A673 (cell line): ENCODE measurements at places on chromosomes 1 and 21. TPM values are rescaled to one million over a fixed set of nuclear protein-coding genes. Genes with fewer than 3 reads are reported as not detected.
A peak's percentile ranks its signal among the peaks of the same experiment; 100 is the strongest.

The BCAS2 gene
- 67.4 and 75.7 TPM in 2 replicates for total RNA-seq

- no peak overlapping the region for H3K27ac ChIP-seq
- H3K4me3 ChIP-seq: no peak overlapping the region
- peaks cover 16% of the 10 kb centered on the region for H3K27me3 ChIP-seq
Observed at GRCh38 chr1:228508840-228509415, 21.7 kb downstream of the RNF187 start.

The OR2G6 gene
- total RNA-seq: not detected in 2 replicates

GRCh38 chr1:109902204-109902985, 8.3 kb upstream of the CSF1 start:
- no peak for DNase-seq
- H3K27ac ChIP-seq: no peak overlapping the region
- no peaks in the 10 kb centered on the region for H3K36me3 ChIP-seq
- H3K4me3 ChIP-seq: no peak overlapping the region
- no peaks in the 10 kb centered on the region for H3K4me1 ChIP-seq

- DNase-seq: no peak
- H3K27ac ChIP-seq: peak overlapping the region; percentile 19
- no peaks in the 10 kb centered on the region for H3K36me3 ChIP-seq
- H3K4me3 ChIP-seq: no peak overlapping the region
- peaks cover 12% of the 10 kb centered on the region for H3K4me1 ChIP-seq
- H3K27me3 ChIP-seq: no peaks in the 10 kb centered on the region
Observed at GRCh38 chr1:27342391-27342777, 562 bp downstream of the SYTL1 start.

The UTS2 gene
- total RNA-seq: 13.8 and 31.0 TPM in 2 replicates

DNA sequence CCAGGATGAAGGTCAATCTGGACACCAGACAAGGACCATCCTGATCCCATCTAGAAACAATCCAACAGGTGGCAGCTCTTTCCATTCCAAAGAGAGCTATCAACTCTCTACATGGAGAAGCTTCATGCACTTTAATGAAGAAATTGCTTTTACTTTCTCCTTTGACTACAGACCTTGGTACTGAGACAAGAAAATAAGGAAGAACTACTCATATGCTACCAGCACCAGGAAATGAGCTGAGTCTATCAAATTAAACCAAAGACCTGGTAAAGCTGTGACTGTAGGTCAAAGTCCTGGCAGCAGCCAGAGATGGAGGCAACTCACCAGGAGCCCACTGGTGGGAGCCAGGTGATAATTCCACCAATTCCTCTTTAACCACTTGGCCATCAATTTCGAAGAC, 64.3 kb upstream of the LRRC8B start:
- no peak overlapping the region for H3K4me3 ChIP-seq
- no peaks in the 10 kb centered on the region for H3K27me3 ChIP-seq
- no peak for DNase-seq
- no peak overlapping the region for H3K27ac ChIP-seq
- H3K4me1 ChIP-seq: peaks cover 8% of the 10 kb centered on the region

GRCh38 chr1:230778916-230779590, 31.9 kb downstream of the CAPN9 start:
- H3K36me3 ChIP-seq: no peaks in the 10 kb centered on the region
- DNase-seq: no peak
- no peak overlapping the region for H3K27ac ChIP-seq
- no peaks in the 10 kb centered on the region for H3K4me1 ChIP-seq

DNA sequence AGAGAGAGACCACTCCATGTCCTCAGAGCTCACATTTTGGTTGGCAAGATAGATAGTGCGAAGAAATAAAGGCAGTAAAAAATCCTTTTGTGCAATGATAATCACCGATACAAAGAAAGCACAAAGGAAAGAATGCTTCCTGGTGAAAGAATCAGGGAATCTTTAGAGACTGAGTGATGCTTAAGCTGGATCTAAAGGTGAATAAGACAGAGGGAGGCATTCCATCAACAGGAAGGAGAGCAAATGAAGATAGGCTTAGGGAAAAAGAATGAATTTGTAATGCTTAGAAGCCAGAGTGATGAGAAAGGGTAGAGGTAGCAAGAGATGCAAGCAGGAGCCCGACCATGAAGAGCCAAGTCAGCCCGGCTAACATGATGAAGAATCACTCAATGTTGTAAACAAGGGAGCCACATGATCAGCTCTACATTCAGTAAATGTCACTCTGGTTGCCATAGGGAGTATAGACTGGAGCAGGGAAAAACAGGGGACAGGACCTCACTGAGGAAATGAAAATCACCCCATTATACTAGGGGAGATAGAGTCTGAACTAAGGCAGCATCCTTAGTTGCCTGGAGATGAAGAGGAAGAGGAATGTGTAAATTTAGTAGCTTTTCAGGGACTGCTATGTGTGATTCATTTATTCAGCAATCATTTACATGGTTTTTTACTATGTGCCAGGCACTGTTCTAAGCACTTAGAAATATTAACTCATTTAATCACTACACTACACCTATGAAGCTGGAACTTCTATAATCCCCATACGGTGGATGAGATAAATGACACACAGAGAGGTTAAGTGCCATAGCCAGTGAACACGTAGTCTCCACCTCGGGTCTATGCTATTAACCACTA, 402.6 kb upstream of the NFIA start:
- H3K4me3 ChIP-seq: no peak overlapping the region
- no peaks in the 10 kb centered on the region for H3K36me3 ChIP-seq
- H3K27ac ChIP-seq: no peak overlapping the region
- H3K27me3 ChIP-seq: peaks cover 32% of the 10 kb centered on the region

DNA sequence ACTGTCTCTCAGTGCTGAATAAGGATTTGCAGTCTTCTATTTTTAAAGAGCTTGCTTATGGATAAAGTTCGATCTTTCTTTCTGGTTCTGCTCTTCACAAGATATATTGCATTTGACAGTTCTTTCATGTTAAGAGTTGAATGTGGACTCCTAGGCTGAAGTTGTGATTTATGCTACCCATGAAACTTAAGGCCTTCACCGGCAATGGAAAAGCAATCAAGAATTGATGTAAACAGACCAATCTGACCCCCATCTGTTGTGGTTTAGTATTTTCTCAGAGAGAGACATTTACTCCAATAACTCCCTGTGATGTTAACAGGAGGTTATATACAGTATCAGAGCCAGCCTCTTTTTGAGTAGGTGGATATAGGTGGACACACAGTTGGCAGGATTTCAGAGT, 165.8 kb downstream of the PAPPA2 start:
- no peaks in the 10 kb centered on the region for H3K36me3 ChIP-seq
- no peaks in the 10 kb centered on the region for H3K27me3 ChIP-seq
- H3K27ac ChIP-seq: no peak overlapping the region
- no peaks in the 10 kb centered on the region for H3K4me1 ChIP-seq
- no peak for DNase-seq
- H3K4me3 ChIP-seq: no peak overlapping the region

DNA sequence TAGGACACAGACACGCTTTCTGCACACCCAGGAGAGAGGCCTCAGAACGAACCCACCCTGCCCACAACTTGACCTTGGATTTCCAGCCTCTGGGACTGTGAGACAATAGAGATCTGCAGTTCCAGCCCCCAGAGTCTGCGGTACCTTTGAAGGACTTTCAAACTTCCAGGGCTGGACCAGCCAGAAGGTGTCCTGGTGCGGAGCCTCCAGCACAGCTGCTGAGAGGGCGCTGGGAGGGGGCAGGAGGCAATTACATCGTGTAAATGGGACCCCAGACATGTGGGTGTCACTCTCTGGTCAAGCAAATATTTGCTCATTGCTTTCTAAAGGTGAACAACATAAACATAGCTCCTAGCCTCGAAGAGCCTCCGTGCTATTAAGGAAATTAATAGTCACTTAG, 58.7 kb upstream of the ACTRT2 start:
- H3K27ac ChIP-seq: no peak overlapping the region
- H3K4me3 ChIP-seq: no peak overlapping the region
- H3K27me3 ChIP-seq: no peaks in the 10 kb centered on the region
- no peaks in the 10 kb centered on the region for H3K4me1 ChIP-seq

The ACAP3 gene
- 67.6 and 71.9 TPM in 2 replicates for total RNA-seq

The CFAP107 gene
- not detected in 2 replicates for total RNA-seq

GRCh38 chr1:14653461-14653960, 55.0 kb downstream of the KAZN start:
- no peak overlapping the region for H3K27ac ChIP-seq
- H3K27me3 ChIP-seq: no peaks in the 10 kb centered on the region
- H3K4me3 ChIP-seq: no peak overlapping the region
- H3K36me3 ChIP-seq: no peaks in the 10 kb centered on the region
- no peaks in the 10 kb centered on the region for H3K4me1 ChIP-seq
- no peak for DNase-seq

The RGS16 gene
- total RNA-seq: 22.1 and 23.1 TPM in 2 replicates

The LIN28A gene
- total RNA-seq: 0.15 and 0.39 TPM in 2 replicates

DNA sequence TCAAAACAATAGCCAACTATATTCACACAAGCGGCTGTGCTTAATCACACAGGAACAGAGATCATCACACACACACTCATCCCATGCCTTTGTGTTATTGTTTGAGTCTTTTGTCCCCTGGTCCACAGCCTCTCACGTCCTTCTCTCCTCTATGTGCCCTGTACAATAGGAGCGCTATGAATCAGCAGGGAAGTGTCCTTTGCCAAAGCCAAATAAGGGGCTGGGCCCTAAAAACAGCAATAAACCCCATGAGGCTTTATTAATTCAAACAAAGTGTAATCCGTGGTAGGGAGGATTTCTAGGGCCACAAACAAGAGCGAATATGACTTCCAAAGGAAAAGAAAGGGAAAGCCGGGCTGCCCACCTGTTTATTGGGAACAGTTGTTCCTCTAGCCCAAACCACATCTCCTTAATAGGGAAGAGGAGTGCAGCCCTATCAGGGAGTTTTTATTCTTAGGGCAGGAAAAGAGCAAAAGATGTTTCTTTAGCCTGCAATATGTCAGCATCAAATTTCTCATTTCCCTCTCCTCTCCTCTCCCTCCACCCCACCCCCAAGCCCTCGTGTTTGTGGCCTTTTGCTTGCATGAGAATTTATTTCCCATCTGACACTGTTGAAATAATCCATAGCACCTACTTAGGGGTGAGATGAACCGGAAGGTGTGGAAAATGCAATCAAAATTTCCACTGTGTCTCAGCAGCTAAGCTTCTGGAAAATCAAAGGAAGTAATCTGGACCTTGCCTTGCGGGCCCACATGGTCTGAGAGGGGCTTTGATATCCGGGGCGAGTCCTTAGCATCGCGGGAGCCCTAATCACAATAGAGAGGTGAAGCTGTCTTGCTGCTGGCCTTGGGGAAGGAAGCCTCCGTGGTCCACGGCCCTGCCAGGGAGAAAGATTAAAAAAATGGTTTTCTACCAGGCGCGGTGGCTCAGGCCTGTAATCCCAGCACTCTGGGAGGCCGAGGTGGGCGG, 45.3 kb upstream of the ITPKB start:
- no peaks in the 10 kb centered on the region for H3K36me3 ChIP-seq
- no peaks in the 10 kb centered on the region for H3K4me1 ChIP-seq
- no peak overlapping the region for H3K27ac ChIP-seq

GRCh38 chr1:225378880-225379279, 49.0 kb downstream of the LBR start:
- no peaks in the 10 kb centered on the region for H3K4me1 ChIP-seq
- H3K4me3 ChIP-seq: no peak overlapping the region
- H3K27ac ChIP-seq: no peak overlapping the region
- no peaks in the 10 kb centered on the region for H3K36me3 ChIP-seq
- no peaks in the 10 kb centered on the region for H3K27me3 ChIP-seq

The PADI2 gene
- total RNA-seq: 26.4 and 27.7 TPM in 2 replicates

DNA sequence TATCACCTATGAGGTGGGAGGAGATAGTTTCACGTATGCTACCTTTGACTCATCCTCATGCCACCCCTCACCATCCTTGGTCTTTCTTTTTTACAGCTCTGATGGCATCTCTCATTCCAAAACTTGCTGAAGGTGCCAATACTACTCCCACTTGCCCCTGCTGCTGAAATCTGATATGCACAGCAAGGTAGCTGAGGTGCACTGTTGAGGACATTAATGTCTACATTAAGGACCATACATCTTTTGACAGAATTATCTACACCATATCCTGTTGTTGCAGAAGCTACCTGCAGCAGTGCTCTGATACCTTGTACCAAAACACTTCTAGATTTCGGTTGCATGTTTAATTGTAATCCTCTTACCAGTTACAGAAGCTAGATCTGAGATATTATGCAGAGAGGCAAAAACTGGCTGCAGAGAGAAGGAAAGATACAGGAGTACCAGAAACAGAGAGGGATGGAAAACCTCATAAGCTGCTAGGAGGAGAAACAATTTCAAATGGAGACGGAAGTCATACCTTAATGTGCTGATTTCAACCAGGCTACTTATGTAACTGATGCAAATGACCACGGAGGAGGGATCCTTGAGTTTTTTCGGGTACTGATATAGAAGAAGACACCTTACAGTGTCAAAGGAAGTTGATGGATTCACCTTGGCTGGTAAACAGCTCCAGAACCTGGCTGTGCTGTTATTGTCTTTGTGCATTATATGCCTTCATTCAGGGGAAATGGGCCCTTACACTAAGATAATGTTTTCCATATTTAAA, 19.3 kb upstream of the PTPRC start:
- H3K4me1 ChIP-seq: no peaks in the 10 kb centered on the region
- H3K36me3 ChIP-seq: no peaks in the 10 kb centered on the region
- no peak overlapping the region for H3K27ac ChIP-seq
- no peaks in the 10 kb centered on the region for H3K27me3 ChIP-seq
- DNase-seq: no peak
- no peak overlapping the region for H3K4me3 ChIP-seq

- no peaks in the 10 kb centered on the region for H3K27me3 ChIP-seq
- H3K4me1 ChIP-seq: peaks cover 13% of the 10 kb centered on the region
- no peak overlapping the region for H3K4me3 ChIP-seq
- DNase-seq: no peak
- H3K36me3 ChIP-seq: peaks cover 41% of the 10 kb centered on the region
- no peak overlapping the region for H3K27ac ChIP-seq
Observed at GRCh38 chr1:1312450-1313314, 4.3 kb downstream of the PUSL1 start.

The RIPPLY3 gene
- 5.0 and 6.2 TPM in 2 replicates for total RNA-seq
